ENCODE measurements at places on chromosomes 2 and 18.

- no peak overlapping the region for H3K4me3 ChIP-seq
- peaks cover 5% of the 10 kb centered on the region for H3K4me1 ChIP-seq
- H3K27me3 ChIP-seq = no peaks in the 10 kb centered on the region
- DNase-seq = no peak
Observed at GRCh38 chr2:24402242-24403097, 42.1 kb upstream of the ITSN2 start.

- no peak overlapping the region for H3K27ac ChIP-seq
- H3K27me3 ChIP-seq = no peaks in the 10 kb centered on the region
- no peaks in the 10 kb centered on the region for H3K36me3 ChIP-seq
Observed at GRCh38 chr2:22626621-22627020, 758.4 kb upstream of the KLHL29 start.

DNA sequence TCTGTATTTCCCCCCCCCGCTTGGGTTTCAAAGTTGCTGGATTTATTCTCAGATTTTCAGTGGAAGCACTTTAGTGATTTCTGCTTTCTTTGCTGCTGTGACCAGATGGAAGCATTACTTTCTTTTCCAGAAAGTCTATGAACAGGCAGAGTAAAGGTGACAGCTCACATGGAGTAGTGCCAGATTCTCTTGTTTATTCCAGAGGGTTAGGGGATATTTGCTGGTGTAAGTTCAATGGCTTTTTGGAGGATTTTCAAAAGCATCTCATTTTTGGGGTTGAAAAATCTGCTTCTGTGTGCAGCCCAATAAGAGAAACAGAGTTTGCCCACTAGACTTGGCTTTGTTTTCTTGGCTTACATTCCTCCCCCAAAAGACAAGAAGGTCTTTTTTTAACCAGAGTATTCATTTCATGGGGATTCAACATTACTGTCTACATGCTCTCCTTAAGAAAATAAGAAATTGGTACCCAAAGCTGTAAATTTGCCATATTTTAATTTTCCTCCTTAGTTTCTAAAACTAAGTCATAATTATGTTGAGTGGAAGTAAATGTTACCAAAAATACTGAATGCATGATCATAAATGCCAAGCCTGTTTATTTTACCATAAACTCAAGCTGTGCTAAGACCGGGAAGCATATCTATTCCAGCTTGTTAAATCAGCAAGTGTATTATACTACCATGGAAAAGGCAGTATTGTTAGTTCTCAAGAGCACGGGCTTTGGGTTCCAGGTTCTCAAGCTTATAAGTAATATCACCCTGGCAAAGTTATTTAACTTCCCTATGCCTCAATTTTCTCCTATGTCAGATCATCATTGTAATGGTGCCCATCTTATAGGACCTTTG, 557.2 kb downstream of the CPS1 start:
- no peak overlapping the region for H3K4me3 ChIP-seq
- no peaks in the 10 kb centered on the region for H3K36me3 ChIP-seq
- no peak for DNase-seq
- H3K27ac ChIP-seq = no peak overlapping the region
- H3K4me1 ChIP-seq = no peaks in the 10 kb centered on the region

DNA sequence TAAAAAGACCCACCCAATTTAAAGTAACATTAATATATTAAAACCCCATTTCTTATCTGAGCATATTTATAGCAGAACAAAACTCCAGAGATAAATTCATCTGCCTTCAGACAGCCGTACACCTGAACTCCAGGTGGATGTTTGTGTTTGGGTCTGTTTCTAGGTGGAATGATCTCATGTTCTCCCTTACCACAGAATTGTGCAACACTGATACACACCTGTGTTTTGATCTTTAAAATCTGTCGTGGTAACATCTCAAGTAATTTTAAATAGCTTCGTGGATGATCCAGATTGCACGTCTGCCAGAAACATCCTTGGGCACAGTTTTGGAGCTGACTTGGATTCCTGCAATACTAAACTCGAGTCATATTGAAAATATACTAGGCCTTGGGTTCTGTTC, 207.5 kb upstream of the FOSL2 start:
- no peaks in the 10 kb centered on the region for H3K4me1 ChIP-seq
- H3K36me3 ChIP-seq = no peaks in the 10 kb centered on the region
- no peak for DNase-seq
- no peak overlapping the region for H3K4me3 ChIP-seq
- H3K27ac ChIP-seq = no peak overlapping the region

GRCh38 chr2:162175714-162176113, 23.7 kb upstream of the GCG start:
- no peak overlapping the region for H3K27ac ChIP-seq
- H3K27me3 ChIP-seq = no peaks in the 10 kb centered on the region
- no peaks in the 10 kb centered on the region for H3K36me3 ChIP-seq
- no peak for DNase-seq
- no peaks in the 10 kb centered on the region for H3K4me1 ChIP-seq

DNA sequence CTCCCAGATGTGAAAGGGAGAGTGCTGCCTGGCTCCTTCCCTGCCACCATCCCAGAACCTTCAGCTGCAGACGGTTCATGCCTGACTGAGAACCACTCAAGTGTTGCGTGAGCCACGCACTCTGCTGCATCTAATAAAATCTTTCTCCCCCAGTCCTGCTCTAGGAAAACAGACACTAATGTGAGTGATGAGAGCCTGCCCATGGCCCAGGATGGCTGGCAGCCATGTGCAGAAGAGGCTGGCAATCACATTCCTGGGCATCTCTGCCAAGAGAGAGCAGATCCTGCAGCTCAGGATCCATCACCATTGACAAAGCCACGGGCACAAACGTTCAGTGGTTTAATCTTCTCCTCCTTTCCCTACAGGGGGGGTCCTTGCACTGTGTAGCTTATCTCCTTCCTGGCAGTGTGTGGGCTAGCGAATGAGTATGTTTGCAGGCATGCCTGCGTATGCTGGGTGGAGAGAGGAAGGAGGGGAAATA, 477.5 kb downstream of the SLC4A3 start:
- DNase-seq = no peak
- no peaks in the 10 kb centered on the region for H3K27me3 ChIP-seq
- H3K36me3 ChIP-seq = no peaks in the 10 kb centered on the region
- H3K4me3 ChIP-seq = no peak overlapping the region

- no peaks in the 10 kb centered on the region for H3K36me3 ChIP-seq
- DNase-seq = no peak
- H3K4me3 ChIP-seq = no peak overlapping the region
- no peak overlapping the region for H3K27ac ChIP-seq
- H3K4me1 ChIP-seq = no peaks in the 10 kb centered on the region
Observed at GRCh38 chr2:215573496-215573895, 137.6 kb upstream of the FN1 start.

DNA sequence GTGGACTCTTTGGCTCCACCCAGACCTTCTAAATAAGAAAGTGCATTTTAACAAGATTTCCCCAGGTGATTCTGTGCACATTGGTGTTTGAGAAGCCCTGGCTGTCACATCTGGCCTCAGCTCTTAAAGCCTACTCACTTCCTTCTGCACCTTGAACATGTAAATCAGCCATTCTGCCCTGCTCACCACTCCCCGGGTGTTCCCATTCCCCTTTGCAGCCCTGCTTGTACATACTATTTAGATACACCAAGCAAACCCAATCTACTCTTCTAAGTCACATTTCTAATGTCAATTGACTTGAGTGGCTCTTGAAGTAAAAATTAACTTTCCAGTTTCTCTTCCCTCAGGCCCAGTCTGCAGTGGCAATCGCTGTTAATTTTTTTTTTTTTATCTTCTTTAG, 13.1 kb upstream of the SCN1A start:
- DNase-seq = no peak
- no peaks in the 10 kb centered on the region for H3K4me1 ChIP-seq
- no peaks in the 10 kb centered on the region for H3K27me3 ChIP-seq
- no peak overlapping the region for H3K4me3 ChIP-seq

GRCh38 chr2:189267925-189268579, 88.5 kb upstream of the COL5A2 start:
- no peak overlapping the region for H3K4me3 ChIP-seq
- no peak overlapping the region for H3K27ac ChIP-seq
- no peaks in the 10 kb centered on the region for H3K36me3 ChIP-seq
- no peak for DNase-seq
- no peaks in the 10 kb centered on the region for H3K27me3 ChIP-seq
- no peaks in the 10 kb centered on the region for H3K4me1 ChIP-seq

- H3K36me3 ChIP-seq = no peaks in the 10 kb centered on the region
- no peak overlapping the region for H3K4me3 ChIP-seq
- no peaks in the 10 kb centered on the region for H3K27me3 ChIP-seq
- H3K4me1 ChIP-seq = no peaks in the 10 kb centered on the region
- no peak for DNase-seq
- no peak overlapping the region for H3K27ac ChIP-seq
Observed at GRCh38 chr2:45069684-45070083, 60.4 kb upstream of the SIX2 start.

GRCh38 chr2:26542194-26542455, 64.2 kb upstream of the OTOF start:
- no peak overlapping the region for H3K27ac ChIP-seq
- no peak for DNase-seq
- peaks cover 20% of the 10 kb centered on the region for H3K27me3 ChIP-seq

GRCh38 chr18:59996370-59996966, 96.7 kb downstream of the PMAIP1 start:
- no peaks in the 10 kb centered on the region for H3K4me1 ChIP-seq
- no peak overlapping the region for H3K4me3 ChIP-seq
- peak; percentile 21 for DNase-seq

DNA sequence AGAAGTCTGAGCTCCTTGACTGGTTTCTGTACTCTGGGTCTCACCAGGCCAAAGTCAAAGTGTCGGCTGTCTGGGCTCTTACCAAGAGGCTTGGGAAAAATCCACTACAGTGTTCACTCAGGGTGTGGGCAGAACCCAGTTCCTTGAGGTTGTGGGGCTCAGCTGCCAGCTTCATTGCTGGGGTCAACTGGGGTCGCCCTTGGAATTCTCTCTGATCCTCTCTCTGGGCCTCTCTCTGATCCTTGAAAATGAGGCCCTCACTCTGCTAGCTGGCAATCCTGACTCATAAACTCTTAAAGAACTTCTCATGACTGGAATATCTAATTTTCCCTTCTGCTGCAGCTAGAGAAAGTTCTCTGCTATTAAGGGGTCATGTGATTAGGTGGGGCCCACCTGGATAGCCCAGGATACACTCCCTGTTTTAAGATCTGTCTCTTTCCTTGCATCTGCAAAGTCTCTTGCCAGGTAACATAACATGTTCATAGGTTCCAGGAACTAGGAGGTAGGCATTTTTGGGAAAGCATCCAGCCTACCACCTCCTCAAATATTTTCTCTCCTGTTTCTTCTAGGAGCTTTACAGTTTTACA, 66.3 kb downstream of the SP110 start:
- no peak for DNase-seq
- no peak overlapping the region for H3K4me3 ChIP-seq
- H3K4me1 ChIP-seq = no peaks in the 10 kb centered on the region
- no peaks in the 10 kb centered on the region for H3K36me3 ChIP-seq
- no peak overlapping the region for H3K27ac ChIP-seq

GRCh38 chr2:6793913-6794312, 71.8 kb downstream of the CMPK2 start:
- no peaks in the 10 kb centered on the region for H3K4me1 ChIP-seq
- no peaks in the 10 kb centered on the region for H3K36me3 ChIP-seq
- no peak for DNase-seq
- H3K4me3 ChIP-seq = no peak overlapping the region
- no peaks in the 10 kb centered on the region for H3K27me3 ChIP-seq
- H3K27ac ChIP-seq = no peak overlapping the region

GRCh38 chr2:236047886-236048540, 120.2 kb downstream of the GBX2 start:
- H3K4me1 ChIP-seq = no peaks in the 10 kb centered on the region
- H3K4me3 ChIP-seq = no peak overlapping the region
- DNase-seq = no peak
- no peak overlapping the region for H3K27ac ChIP-seq

DNA sequence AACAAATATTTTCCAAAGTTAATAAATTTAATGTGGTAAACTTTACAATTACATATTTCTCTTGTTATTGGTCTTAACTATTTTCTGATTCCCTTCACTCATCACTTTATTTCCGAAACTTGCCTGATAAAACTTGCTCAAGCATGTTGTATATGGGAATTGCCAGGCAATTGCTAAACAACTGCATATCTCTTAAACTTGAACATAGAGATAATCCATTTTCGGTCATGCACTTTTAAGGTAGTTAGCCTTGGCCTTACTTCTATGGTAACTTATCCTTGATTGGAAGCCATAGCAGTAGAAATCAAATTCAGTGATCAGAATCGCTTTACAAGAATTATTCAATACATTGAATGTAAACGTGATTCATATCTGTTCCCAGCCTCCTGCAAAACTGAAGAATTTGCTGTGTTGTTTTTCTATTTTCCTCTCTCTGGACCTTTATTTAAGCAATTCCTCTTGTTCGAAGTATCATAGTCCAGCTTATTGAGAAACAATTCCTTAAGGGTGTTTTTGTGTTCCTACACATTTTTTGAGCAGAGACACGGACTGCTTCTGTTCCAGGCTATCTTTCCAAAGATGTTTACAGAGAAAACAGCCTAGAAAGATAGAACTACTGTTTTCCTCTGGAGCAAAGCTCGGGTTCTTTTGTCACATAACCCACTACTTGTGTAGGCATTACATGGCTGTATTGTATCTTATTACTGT, 674.3 kb downstream of the IRS1 start:
- no peaks in the 10 kb centered on the region for H3K27me3 ChIP-seq
- no peaks in the 10 kb centered on the region for H3K4me1 ChIP-seq
- H3K27ac ChIP-seq = no peak overlapping the region
- no peaks in the 10 kb centered on the region for H3K36me3 ChIP-seq

- H3K4me3 ChIP-seq = no peak overlapping the region
- H3K36me3 ChIP-seq = no peaks in the 10 kb centered on the region
- no peak for DNase-seq
- no peaks in the 10 kb centered on the region for H3K4me1 ChIP-seq
- no peak overlapping the region for H3K27ac ChIP-seq
- H3K27me3 ChIP-seq = no peaks in the 10 kb centered on the region
Observed at GRCh38 chr2:59568461-59568860, 985.0 kb downstream of the BCL11A start.

GRCh38 chr18:40013001-40013609, 1941.9 kb upstream of the PIK3C3 start:
- no peak overlapping the region for H3K4me3 ChIP-seq
- no peaks in the 10 kb centered on the region for H3K27me3 ChIP-seq

GRCh38 chr2:173872714-173873113, 92.5 kb downstream of the SP3 start:
- peaks cover 3% of the 10 kb centered on the region for H3K4me1 ChIP-seq
- no peaks in the 10 kb centered on the region for H3K27me3 ChIP-seq
- H3K4me3 ChIP-seq = no peak overlapping the region
- H3K27ac ChIP-seq = no peak overlapping the region
- DNase-seq = no peak
- H3K36me3 ChIP-seq = no peaks in the 10 kb centered on the region

- H3K36me3 ChIP-seq = peaks cover 55% of the 10 kb centered on the region
- no peak overlapping the region for H3K4me3 ChIP-seq
- no peak overlapping the region for H3K27ac ChIP-seq
- no peak for DNase-seq
- no peaks in the 10 kb centered on the region for H3K4me1 ChIP-seq
- H3K27me3 ChIP-seq = no peaks in the 10 kb centered on the region
Observed at GRCh38 chr2:70211595-70211994, 20.8 kb upstream of the C2orf42 start.

- DNase-seq = no peak
- peaks cover 4% of the 10 kb centered on the region for H3K4me1 ChIP-seq
- H3K4me3 ChIP-seq = no peak overlapping the region
- H3K27me3 ChIP-seq = peaks cover under 1% of the 10 kb centered on the region
Observed at GRCh38 chr2:240991378-240992263, 6.8 kb upstream of the SNED1 start.
